Tibial nerve (tissue), 4 donors: ENCODE measurements at places on chromosomes 5 and 9. TPM values are rescaled to one million over a fixed set of nuclear protein-coding genes. Genes with fewer than 3 reads are reported as not detected.

The FGD3 gene
- 13.8 TPM for total RNA-seq

The PCDHB5 gene
- total RNA-seq = 12.0 TPM

GRCh38 chr5:171166766-171167165 lies 142.3 kb upstream of the TLX3 start:
- no peak overlapping the region for H3K27ac ChIP-seq
- no peaks in the 10 kb centered on the region for H3K27me3 ChIP-seq
- H3K4me1 ChIP-seq = no peaks in the 10 kb centered on the region
- H3K4me3 ChIP-seq = no peak overlapping the region

The HTR1A gene
- not detected for total RNA-seq

The ZNF883 gene
- 1.2 TPM for total RNA-seq

DNA sequence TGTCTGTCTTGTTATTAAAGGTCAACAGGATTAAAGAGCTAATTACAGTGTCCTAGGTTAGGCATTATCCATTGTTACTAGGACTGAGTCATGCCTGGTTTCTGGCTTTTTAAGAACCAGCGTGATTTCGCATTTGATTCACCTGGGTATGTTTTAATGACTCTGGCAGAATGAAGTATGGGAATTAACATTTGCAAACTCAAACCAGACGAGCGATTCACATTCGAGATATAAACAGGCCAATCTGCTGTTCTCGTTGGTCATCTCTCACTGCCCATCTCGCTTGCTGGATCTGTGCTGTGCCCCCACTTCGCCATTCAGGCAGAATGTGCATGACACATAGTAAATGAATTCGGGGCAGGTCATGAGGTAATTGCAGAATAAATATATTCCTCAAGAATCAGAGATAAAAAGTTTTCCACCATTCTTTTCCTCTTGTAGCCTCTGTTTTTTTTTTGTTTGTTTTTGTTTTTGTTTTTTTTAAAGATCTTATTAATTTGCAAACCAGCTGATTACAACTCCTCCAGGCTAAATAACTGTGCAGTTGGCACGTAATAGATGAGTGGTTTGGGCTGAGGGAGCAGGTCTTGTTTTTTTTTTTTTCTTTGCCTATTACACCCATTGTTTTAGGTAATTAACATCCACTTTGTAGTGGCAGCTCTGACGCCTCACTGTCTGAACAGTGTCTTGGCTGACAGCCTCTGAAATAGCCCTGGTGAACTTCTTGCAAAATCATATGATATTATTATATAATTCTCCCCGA lies 313.5 kb upstream of the MSX2 start:
- H3K27ac ChIP-seq = no peak overlapping the region
- no peaks in the 10 kb centered on the region for H3K4me1 ChIP-seq
- no peaks in the 10 kb centered on the region for H3K27me3 ChIP-seq
- H3K4me3 ChIP-seq = no peak overlapping the region

DNA sequence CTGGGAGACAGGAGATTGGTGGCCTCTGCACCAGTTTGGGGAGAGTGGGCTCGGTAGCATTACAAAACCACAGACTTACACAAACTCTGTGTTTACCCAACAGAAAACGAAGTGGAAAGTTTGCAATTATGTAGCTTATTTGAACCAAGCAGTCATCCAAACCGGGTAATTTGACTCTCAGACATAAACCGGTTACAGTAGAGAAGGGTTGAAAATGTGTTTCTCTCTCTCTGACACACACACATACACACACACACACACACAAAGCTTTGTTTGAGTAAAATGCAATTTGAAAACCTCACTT lies 97.1 kb upstream of the ZNF608 start:
- no peaks in the 10 kb centered on the region for H3K4me1 ChIP-seq
- no peak for DNase-seq
- H3K4me3 ChIP-seq = no peak overlapping the region
- no peak overlapping the region for H3K27ac ChIP-seq
- no peaks in the 10 kb centered on the region for H3K27me3 ChIP-seq

The ACO1 gene
- total RNA-seq = 62.4 TPM

- H3K36me3 ChIP-seq = no peaks in the 10 kb centered on the region
- no peaks in the 10 kb centered on the region for H3K27me3 ChIP-seq
- DNase-seq = no peak
These were observed 200.1 kb downstream of the NSG2 start for GRCh38 chr5:174245516-174246075.

DNA sequence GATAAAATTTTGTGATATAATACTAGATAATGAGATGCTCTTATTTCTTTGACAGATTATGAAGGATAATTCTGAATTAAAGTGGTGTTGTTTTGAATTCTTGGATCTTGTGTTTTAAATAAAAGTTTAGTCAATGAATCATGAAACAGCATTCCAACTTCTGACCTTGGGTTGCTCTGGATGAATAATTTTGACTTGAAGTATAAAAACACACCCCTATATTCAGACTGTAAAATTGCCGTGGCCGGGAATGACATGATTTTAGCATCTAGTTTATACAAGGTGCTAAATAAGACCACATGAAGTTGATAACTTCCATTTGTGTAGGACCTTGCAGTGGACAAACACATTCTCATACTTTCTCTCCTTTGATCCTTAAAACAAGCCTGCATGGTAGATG lies 67.2 kb upstream of the DAP start:
- no peak overlapping the region for H3K4me3 ChIP-seq
- H3K27me3 ChIP-seq = no peaks in the 10 kb centered on the region
- no peak overlapping the region for H3K27ac ChIP-seq
- H3K36me3 ChIP-seq = no peaks in the 10 kb centered on the region
- H3K4me1 ChIP-seq = no peaks in the 10 kb centered on the region

The C5orf63 gene
- 1.0 TPM for total RNA-seq

The MAMDC2 gene
- total RNA-seq = 48.3 TPM

DNA sequence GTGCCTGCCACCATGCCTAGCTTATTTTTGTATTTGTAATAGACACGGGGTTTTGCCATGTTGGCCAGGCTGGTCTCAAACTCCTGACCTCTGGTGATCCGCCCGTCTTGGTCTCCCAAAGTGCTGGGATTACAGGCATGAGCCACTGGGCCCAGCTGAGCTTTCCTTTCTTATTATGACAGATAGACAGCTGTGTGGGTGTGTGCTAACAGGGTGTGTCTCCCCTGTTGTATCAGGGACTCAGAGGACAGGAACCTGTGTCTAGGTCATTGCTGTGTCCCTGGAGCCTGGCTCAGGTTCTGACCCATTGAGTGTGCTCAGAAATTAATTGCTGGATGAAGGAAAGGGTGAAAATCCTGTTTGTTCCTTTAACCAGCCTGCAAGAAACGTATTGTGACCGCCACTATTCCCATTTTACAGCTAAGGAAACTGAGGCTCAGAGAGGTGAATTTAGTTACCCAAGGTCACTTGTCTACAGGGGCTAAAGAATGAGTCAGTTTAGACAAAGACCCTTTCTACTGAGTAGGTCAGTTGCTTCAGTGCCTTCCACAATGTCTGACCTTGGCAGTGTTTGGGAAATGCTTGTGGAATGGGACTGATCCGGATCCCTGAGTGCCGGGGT lies 16.8 kb downstream of the NCS1 start:
- no peaks in the 10 kb centered on the region for H3K27me3 ChIP-seq
- no peak overlapping the region for H3K4me3 ChIP-seq
- peaks cover 4% of the 10 kb centered on the region for H3K4me1 ChIP-seq
- H3K36me3 ChIP-seq = no peaks in the 10 kb centered on the region
- DNase-seq = no peak

The PCYOX1L gene
- 8.2 TPM for total RNA-seq

DNA sequence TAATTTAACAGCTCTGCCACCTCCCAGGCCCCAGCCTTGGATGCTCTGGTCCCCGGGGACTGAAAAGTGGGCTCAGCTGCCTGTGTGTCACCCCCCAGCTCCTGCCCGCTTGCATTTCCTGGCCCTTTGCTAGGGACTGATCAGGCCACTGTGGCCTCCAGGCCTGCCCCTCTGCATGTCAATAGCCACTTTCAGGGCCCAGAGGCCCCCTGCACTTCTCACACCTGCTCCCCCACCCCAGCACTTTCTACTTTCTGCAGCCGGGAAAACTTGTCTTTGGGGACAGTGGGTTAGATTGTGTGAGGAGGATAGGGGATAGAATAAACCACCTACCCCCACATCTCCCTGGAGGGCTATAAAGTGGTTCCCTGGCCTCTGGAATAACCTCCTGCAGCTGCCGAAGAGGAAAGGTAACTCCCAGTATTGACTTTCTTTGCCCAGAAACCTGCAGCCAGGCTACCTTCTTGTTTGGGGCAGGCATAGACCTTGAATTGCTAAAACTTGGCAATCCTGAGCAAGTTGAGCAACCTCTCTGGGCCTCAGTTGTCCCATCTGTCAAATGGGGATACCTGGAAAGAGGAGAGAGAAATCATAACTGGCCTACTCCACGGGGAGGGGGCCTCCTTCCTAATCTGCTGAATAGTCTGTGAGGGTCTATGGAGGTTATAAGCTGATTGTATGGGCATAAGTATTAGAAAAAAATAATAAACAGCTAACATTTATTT lies 7.8 kb downstream of the AIF1L start:
- no peak for DNase-seq
- H3K4me3 ChIP-seq = no peak overlapping the region

GRCh38 chr9:20592673-20593072 lies 29.6 kb downstream of the MLLT3 start:
- no peak overlapping the region for H3K4me3 ChIP-seq
- DNase-seq = no peak
- H3K4me1 ChIP-seq = no peaks in the 10 kb centered on the region
- H3K27me3 ChIP-seq = no peaks in the 10 kb centered on the region
- H3K27ac ChIP-seq = no peak overlapping the region
- no peaks in the 10 kb centered on the region for H3K36me3 ChIP-seq

The TAF11L5 gene
- not detected for total RNA-seq

DNA sequence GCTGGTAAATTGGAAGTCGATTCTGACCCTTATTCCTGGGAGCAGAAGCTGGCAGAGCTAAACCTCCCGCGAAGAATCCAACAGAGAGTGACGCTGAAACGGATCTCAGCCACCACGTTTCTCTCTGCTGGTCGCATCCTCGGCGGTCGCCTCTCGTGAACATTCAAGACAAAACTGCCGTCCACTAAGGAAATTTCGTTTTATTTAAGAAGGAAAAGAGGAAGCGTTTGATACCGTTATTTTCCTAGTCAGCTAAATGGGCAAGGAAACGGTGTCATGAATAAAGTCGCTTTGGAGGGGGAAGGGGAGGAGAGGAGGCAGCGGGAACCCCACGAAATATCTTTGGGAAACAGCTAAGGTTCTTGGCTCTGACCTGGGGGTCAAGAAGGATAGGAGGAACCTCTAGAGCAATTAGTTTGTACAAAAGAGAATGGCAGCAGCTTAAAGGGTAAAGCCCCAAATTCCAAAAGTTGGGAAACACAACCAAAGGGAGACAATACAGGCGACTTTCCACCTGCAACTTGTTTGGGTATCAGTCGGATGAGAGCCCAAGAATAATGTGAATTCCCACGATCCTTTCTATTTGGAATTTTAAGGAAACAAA lies 1.9 kb downstream of the FOXB2 start:
- H3K4me3 ChIP-seq = no peak overlapping the region
- no peaks in the 10 kb centered on the region for H3K36me3 ChIP-seq
- H3K27ac ChIP-seq = no peak overlapping the region
- peaks cover 9% of the 10 kb centered on the region for H3K27me3 ChIP-seq
- peaks cover 13% of the 10 kb centered on the region for H3K4me1 ChIP-seq

The MARVELD2 gene
- total RNA-seq = 0.84 TPM

DNA sequence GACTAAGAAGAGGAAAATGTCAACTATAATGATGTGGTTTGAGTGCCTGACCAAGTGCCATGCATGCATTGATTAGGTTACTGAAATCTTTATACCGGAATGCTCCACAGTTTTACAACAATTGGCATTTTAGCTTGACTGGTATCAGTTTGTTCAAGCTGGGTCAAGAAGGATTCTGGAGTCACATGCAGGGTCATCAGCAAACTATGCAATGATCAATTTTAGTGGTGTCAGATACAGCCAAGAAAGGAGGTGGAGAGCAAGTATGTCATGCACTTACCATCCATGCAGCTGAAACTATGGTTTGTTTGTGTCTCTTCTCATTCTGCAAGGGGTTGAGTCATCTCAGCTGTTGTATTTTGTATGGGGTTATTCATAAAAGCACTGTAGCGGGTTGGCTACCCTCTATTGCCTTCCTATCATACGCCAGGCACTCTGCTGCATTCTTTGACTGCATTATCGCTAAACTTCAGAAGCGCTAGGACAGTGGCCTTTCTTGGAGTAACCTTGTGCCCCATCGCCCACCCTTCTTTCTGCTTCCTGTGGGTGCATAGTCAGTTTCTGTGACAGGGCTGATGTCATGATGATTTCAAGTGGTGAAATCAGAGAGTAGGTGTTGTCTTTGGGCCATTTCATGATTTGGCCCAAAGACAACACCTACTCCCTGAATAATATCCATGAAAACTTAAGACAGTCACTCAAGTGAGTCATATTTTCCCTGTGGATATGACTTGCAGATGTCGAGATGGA lies 145.4 kb downstream of the MTX3 start:
- H3K27ac ChIP-seq = no peak overlapping the region
- no peaks in the 10 kb centered on the region for H3K36me3 ChIP-seq
- no peak overlapping the region for H3K4me3 ChIP-seq

DNA sequence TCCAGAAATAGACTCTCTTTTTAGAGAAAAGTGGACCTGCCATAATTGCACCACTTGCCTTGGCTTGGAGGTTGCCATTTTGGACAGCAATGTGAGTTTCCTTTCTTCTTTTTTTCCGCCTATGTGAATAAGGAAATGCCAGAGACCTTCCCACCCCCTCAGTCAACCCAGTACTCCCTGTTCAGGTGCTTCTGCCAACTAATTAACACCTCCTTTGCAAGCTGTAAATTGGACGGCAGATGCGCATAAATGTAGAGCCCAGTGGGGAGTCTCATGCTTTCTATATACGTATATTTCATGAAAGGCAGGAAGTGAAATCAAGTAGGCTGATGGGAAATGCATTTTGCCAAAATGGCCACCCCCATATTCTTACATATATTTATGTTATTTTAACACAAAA lies 269.8 kb upstream of the RFX3 start:
- DNase-seq = no peak
- no peaks in the 10 kb centered on the region for H3K36me3 ChIP-seq
- H3K4me3 ChIP-seq = no peak overlapping the region
- H3K4me1 ChIP-seq = no peaks in the 10 kb centered on the region
- no peaks in the 10 kb centered on the region for H3K27me3 ChIP-seq

The SRA1 gene
- 23.7 TPM for total RNA-seq

DNA sequence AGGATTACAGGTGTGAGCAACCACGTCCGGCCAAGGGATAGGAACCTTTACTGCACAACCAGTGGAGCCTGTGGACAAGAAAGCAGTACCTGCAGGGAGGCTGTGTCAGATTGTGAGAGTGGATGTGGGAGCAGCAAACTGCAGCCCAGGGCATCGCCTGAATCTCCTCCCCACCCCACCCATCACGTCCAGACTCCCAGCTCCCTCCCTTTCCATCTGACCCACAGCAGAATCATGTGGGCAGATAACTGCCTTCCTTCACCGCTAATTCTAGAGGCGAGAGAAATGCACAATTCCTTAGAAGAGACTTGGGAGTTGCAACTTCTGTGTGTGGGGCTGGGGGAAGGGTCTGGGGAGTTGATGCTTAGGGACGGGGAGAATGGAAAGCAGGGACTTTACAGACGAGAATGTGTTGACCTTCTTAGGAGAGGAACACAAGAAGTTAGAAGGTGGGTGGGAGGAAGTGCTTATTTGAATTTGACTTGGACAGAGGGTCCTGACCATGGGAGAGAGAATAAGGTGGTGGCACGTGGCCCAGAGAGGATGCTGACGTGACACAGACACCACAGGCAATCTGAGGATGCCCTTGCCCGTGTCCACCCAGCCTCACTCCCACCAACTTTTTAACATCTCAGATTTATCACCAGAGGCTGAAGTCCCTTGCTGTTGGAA lies 4.5 kb upstream of the LCP2 start:
- no peaks in the 10 kb centered on the region for H3K36me3 ChIP-seq
- H3K4me3 ChIP-seq = no peak overlapping the region
- no peaks in the 10 kb centered on the region for H3K4me1 ChIP-seq
- no peaks in the 10 kb centered on the region for H3K27me3 ChIP-seq
- no peak for DNase-seq

The GABRA1 gene
- not detected for total RNA-seq

The OBP2B gene
- not detected for total RNA-seq
